ENCODE measurements at places on chromosomes 3 and 15. TPM values are rescaled to one million over a fixed set of nuclear protein-coding genes. Genes with fewer than 3 reads are reported as not detected.

Gene CHRNA5
- 32.6 TPM for total RNA-seq

Gene ANKUB1
- not detected for total RNA-seq

Gene STRA6
- 71.4 TPM for total RNA-seq

Gene GPR149
- total RNA-seq = not detected

Gene SLC28A2
- not detected for total RNA-seq

Gene UBA7
- total RNA-seq = 0.54 TPM

Gene ITIH1
- not detected for total RNA-seq

Gene GCNT3
- 156 TPM for total RNA-seq

Gene FBXL22
- total RNA-seq = 0.32 TPM

Gene CCR9
- not detected for total RNA-seq

Data from A549 treated with ZK216348 at 1 μM for 4 hours (cell line).